Posterior vena cava (tissue), 2 donors: ENCODE measurements at places on chromosomes 12 and 14.

GRCh38 chr14:58731465-58732293, 93.9 kb downstream of the DACT1 start:
- DNase-seq, result no peak

DNA sequence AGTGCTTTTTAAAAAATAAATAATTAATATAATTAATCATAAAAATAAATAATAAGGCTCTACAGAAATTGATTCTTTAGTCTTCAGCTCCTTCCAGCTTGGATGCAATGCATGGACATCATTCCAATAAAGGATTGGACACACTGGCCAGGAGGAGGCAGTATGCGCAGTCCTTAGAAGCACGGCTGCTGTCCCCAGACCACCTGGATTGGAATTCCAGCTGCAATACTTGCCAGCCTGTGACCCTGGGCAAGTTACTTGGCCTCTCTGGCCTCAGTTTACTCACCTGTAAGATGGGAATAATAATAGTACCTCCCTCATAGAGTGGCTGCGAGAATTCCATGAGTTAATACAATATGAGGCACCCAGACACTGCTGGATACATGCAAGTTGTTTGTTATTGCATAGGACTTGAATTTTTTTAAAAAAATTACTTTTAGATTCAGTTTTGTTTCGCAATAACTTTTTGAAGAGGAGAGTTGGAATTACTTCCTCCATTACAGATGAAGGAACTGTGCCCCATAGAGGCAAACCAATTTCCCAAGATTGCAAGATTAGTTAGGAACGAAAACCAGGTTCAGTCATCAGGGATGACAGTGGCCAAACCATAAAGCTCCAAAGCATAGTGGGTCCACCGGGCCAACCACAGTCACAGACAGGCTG, 12.2 kb downstream of the RPH3A start:
- no peak for DNase-seq

DNA sequence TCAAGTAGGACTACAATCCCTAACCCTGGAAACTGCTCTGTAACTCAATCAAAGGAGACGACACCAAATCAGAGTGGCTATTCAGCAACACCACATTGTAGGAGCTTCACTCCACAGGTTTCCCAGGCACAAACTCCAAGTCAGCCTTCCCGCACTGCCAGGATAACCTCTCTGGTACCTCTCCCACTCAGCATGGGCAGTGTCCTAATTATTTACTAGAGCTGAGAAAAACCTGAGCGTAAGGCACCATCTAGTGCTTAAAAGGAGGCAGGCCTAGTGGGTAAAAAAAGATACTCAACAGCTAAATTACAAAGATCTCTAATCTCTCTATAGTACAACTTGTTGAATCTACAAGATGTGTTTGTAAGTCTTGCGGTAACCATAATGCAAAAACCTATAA, 36.1 kb downstream of the PARP11 start:
- DNase-seq, result no peak

DNA sequence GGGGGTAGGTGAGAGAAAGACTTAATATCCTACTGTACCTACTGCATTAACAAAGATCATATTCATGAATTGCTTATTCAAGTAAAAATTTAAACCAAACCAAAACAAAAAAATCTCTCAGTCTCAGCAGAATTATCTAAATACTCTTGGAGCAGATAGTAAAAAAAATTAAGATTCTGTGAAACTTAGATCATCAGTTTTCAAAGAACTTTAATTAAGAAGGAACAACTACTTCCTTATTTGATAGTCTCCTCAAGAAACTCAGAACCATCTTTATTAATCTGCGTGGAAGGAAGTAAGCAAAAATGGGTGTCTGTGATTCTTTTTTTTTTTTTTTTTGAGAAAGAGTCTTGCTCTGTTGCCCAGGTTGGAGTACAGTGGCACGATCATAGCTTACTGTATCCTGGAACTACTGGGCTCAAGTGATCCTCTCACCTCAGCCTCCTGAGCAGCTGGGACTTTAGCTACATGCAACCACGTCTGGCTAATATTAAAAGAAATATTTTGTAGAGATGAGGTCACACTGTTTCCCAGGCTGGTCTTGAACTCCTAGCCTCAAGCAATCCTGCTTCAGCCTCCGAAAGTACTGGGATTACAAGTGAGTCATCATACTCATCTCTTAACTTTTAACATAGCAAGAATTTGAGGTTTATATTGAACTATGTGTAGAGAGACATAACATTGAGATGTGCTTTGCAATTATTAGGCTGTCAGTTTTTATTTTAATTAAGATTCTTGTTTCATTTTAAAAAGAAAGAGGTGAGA, 37.4 kb downstream of the GAS2L3 start:
- DNase-seq, result no peak

- no peak for DNase-seq
Measured at GRCh38 chr12:62744551-62744950, 190.4 kb downstream of the PPM1H start.

DNA sequence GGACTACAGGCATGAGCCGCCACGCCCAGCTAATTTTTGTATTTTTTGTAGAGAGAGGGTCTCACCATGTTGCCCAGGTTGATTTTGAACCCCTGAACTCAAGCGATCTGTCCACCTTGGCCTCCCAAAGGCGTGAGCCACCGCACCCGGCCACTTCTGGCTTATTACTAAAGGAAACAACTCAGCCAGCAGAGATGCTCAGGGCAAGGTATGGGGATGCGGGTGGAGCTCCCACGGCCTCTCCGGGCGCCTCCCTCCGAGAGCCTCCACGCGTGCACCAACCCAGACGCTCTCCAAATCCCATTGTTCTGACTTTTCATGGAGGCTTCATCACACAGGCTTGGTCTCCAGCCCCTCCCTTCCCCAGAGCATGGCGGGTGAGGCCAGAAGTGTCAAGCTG, 6.1 kb upstream of the GPR132 start:
- DNase-seq, result no peak

DNA sequence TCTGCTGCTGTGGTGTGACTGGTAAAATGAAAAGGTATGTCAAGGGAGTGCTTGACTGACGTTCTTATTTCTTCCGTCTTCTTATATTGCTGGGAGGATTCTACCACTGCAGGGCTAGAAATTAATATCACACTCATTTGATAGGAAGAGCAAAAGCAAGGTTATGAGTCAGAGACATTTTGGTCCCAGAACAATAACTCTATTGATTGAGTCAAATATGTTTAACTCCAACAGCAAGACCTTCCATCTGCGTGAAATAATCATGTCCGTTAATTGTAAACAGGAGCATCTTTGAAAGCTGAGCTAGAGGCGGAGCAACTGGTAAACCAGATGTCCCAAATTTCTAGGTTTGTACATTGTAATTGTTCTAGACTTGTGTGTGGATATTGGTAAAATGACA, 1293.6 kb downstream of the AACS start:
- DNase-seq, result no peak

GRCh38 chr12:122080149-122081082, 1.9 kb downstream of the MLXIP start:
- peak; percentile 84 for DNase-seq

- DNase-seq, result no peak
Measured at GRCh38 chr14:85895603-85896002, 365.7 kb downstream of the FLRT2 start.

GRCh38 chr12:42585841-42586216, 3.7 kb downstream of the PRICKLE1 start:
- DNase-seq, result no peak

DNA sequence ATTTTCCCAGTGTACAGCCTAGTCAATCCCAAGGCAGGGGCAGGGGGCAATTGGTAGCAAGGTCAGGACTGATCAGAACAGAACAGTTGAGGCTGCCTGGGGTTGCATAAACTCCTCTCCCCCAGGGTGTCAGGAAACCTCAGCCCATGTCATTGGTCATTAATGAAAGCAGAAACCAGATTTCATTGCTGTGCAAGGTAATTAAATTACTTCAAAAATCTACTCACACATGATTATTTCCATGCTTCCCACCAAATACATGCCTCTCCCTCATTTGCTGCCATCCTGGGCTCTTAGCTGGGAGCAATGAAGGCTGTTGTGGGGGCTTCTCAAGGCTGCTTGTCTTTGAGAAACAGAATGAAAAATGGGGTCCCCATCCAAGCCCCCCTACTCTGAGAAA, 124.2 kb downstream of the PHETA1 start:
- DNase-seq, result no peak

- DNase-seq, result no peak
Measured at GRCh38 chr12:111467092-111467856, 61.6 kb downstream of the SH2B3 start.

- no peak for DNase-seq
Measured at GRCh38 chr12:101110866-101111265, 99.2 kb downstream of the SLC5A8 start.

DNA sequence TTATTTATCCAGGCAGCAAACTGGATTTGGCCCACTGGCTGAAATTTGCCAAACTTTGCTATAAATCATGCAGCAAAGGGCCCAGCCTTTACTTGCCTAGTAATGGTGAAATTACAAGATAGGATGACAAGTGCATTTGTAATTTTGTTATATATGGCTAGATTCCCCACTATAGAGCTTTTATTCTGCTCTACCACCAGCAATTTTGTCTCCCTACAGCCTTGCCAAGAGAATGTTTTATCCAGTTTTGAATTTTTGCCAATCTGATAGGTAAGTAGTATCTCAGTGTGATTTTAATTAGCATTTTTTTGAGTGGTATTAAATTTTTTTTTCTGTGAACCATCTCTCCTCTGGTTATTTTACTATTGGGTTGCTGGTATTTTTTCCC, 161.6 kb downstream of the SLC41A2 start:
- DNase-seq, result no peak

DNA sequence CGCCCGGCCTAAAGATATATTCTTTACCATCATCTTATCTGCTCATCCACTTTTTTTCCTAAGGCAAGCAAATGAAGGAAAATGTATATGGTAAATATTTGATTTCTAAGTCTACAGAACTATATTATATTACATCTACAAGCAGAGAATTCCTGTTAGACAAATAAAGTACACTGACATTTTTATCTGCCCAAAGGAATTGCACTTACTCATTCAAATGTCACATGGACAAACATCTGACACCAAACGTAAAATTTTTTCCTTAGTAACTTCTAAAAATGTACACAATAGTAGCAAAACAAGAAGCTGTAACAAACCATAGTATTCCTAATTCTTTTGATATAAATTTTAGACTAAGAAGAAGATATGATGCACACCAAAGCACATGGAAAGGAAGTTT, 51.0 kb downstream of the SPPL3 start:
- DNase-seq, result no peak

GRCh38 chr14:42130815-42131214, 524.1 kb downstream of the LRFN5 start:
- no peak for DNase-seq

- DNase-seq, result peak; percentile 5
Measured at GRCh38 chr14:71220462-71220861, 313.2 kb downstream of the PCNX1 start.

DNA sequence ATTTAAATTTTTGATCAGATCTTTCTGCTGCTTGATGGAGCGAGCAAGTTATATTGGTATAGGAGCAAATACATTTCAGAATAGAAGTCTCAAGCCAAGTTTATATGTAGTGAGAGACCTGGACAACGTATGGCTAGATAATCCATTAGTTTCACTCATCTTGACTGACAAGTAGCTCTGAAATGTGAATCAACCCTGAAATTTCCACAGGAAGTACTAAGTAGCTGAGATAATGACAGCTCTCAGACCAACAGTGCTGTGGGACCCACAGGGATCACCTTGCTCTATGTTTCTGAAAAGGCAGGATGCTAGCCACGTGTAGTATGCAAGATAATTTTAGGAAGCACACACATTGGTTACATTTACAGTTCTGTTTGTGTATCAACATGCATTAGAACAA, 258.6 kb upstream of the FOXN3 start:
- DNase-seq, result no peak

DNA sequence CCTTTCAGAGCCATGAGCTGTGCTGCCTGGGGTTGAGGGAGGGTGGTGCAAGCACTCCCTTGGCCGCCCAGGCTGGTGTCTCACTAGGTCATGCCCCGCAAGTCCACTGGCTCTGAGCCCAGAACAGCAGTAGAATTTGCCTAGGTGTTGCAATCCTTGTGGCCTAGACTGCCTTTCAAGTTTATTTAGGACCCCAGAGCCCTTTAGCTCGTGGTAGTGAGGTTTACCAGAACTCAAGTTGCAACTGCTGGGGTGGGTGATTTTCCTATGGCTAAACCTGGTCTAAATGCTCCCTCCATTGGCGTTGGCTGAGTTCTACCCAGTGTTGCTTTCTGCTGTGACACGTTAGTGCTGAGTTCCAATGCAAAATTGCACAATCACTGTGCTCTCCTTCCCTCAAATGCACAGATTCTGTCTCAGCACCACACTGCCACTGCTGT, 287.2 kb downstream of the BCAT1 start:
- DNase-seq, result peak; percentile 83

DNA sequence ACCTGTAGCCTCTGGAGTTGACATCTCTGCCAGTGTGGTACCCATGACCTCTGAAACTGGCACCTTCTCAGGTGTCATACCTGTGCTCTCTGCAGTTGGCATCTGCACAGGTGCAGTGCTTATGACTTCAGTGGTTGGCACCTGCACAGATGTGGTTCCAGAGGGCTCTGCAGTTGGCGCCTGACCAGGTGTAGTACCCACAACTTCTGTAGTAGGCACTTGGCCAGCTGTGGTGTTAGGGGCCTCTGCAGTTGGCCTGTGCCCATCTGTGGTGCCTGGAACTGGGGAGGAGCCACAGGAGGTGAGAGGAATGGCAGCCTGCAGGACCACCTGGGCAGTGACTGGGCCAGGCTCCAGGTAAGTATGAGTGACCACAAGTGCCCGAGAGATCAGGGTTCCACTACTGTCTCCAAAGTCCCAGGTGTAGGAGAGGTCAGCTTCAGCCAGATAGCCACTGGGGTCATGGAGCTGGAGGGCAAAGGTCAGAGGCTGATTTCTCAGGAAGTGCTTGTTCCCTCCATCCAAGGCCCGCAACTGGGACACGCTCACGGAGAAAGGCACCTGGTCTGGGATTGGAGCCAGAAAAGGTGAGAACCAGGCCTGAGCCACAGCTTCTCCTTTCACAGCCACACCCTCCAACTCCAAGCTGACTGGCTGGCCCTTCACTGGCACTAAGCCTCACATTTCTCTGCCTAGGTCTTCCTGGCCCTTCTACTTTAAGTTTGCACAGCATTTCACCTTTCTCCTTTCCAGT, 8.6 kb downstream of the PMEL start:
- no peak for DNase-seq

DNA sequence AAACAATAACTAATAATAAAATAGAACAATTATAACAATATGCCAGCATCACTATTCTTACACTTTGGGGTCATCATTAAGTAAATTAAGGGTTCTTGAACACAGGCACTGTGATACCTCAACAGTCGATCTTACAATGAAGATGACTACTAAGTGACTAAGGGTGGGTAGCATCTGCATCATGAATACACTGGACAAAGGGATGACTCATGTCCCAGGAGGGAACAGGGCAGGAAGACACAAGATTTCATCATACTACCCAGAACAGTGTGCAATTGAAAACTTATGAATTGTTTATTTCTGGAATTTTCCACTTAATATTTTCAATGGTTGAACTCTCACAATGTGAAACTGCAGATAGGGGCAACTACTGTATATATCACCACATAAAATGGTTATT, 19.7 kb downstream of the TSPAN19 start:
- DNase-seq, result no peak

- no peak for DNase-seq
Measured at GRCh38 chr12:132117558-132117875, 26.6 kb downstream of the DDX51 start.
